ENCODE measurements at places on chromosomes 13 and 19. TPM values are rescaled to one million over a fixed set of nuclear protein-coding genes. Genes with fewer than 3 reads are reported as not detected.

GRCh38 chr19:2167896-2168618 is 4.3 kb downstream of the DOT1L start:
- no peak for DNase-seq

- DNase-seq = no peak
These were observed 76.7 kb downstream of the RASA3 start for GRCh38 chr13:114055766-114056165.

DNA sequence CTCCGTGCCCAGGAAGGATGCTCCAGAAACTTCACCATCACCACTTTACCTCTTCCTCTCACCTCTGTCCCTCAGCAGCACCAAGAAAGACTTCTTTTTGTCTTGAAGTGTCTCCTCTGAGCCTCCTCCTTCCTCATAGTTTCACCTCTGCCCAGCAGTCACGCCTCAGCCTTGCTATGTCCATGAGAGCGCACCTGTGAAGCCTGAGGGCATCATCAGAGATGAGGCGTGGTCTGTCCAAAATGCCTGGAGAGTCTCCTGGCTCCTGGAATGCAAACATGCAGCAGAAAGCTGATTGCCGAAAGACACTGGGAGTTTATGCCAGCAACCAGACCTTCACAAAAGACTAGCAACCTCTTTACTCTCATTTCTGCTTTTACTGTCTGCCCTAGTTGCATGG is 336.6 kb downstream of the TEX29 start:
- no peak for DNase-seq

DNA sequence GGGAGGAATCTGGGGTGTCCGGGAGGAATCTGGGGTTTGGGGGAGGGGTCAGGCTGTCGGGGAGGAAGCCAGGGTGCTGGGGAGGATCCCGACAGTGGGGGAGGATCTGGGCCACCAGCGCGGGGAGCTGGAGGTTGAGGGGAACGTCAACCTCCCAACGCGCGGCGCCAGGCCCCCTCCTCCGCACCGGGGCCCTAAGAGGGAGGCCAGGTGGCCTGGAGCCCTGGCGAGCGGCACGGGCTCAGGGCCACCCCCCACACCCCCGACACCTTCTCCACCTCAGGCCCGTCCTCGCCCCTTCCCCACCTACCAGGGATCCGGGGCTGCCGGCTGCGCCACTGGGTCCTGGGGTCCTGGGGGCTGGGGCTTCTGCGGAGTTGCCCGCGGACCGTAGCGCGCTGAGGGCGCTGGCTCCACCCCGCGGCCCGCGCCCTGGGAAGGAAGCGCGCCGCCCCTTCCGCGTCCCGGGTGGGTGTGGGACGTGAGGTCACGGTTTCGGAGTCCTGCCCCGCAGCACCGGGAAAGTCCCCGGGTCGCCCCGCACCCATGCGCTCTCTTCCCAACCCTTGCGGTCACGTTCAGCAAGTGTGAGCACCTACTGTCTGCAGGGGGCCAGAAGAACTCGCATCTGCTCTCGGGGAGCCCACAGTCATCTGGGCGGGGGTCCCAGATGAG is at the start of gene TICAM1:
TSS of gene TICAM1 (minus strand) at position 409 of the 675 bp plus-strand sequence. CDS start 13,335 bp downstream, outside the sequence.
- DNase-seq = no peak

DNA sequence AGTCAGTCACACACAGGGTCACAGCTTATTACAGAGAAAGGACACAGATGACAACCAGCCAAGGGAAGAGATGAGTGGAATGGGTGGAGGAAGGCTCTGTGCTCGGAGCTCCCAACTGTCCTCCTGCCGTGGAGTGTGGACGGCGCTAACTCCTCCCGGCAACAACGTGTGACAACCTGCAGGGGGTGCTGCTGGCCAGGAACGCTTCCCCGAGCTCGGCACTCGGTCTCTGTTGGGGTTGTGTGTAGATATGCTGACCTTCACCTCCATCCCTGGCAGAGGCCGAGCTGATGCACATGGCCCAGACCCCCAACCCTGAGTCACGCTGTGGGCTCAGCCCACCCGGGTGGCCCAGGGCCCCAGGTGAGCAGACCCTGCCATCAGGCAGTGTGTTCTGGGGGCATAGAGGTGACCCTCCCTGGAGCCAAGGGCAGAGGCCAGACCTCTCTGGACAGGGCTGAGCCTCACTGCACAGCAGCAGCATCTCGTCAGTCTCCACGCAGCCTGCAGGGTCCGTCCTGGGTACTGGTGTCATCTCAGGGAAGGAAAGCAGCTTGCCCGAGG is 14.1 kb downstream of the ZNF444 start:
- DNase-seq = no peak

DNA sequence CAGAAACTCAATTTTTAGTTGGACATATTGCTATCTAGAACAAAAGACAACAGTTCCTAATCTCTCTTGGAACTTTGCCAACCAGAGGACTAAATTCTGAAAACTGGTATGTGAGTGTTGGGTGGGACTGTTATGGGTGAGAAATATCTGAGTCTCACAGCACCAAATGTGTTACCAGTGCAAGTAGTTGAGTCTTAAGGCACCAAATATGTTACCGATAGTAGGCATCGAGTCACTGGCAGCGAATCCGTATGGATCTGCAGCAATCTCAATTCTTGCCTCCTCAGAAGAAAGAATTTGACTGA is 575.2 kb downstream of the DACH1 start:
- no peak for DNase-seq

DNA sequence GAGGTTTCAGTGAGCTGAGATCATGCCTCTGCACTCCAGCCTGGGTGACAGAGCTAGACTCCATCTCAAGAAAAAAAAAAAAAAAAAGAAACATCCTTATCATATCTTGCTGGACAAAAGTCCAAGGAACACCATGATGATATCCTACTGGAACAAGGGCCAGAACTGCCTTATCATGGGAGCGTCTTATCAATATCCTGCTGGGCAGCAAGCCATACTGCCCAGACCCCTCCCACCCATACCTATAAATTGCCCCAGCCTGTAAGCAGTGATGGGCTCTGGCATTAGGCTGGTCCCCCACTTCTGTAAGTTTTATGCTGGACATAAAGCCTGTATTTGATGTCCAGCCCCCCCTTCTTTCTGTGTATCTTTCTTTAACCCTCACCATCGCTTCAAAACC is 14.7 kb upstream of the FBXO27 start:
- DNase-seq = no peak

- DNase-seq = no peak
These were observed 90.5 kb downstream of the RNASEH2B start for GRCh38 chr13:51000061-51000460.

DNA sequence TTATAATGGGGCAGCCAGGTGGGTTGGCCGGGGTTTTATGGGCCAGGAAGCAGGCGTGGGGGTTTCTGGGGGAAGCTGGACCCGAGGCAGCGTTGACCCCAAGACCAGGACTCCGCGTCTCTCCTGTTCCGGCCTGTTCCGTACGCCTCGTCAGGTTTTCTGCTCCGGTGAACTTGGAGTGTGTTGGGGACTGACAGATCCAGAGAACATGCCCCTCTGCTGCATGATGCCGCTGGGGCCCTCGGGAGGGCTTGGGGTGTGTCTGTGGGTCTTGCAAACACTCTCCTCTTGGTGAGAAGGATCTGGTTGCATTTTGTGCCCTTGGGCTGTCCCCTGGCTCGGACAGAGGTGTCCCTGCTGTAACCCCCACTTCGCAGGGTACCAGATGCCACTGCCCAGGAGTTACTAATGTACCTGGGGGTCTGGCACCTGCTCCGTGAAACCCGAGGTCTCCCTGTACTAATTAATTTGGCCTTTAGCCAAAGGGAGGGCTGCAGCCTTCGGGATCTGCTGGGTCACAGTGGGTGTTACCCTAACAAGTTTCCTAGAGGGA is 15.6 kb downstream of the KDM4B start:
- no peak for DNase-seq

- no peak for DNase-seq
These were observed 7.2 kb downstream of the ABHD13 start for GRCh38 chr13:108225440-108225839.

GRCh38 chr13:76703621-76704288 is 182.4 kb downstream of the KCTD12 start:
- DNase-seq = no peak

DNA sequence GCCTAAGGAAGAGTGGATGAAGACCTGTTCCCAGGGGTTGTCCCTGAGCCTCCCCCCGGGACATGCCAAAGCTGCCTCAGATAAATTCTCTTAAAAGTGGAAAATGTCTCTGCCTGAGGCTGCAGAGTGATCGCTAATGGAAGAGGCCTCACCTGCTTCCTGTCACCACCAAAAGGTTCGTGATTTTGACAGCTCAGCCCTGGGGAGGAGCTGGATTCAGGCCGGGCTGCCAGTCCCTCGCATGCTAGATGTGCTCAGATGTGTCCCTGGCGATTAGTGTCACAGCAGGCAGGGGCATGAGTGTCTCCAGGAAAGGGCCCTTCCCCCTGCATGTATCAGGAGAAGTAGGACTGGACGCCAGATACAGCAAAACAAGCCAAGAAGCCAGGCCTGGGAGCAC is 626.5 kb downstream of the UQCRFS1 start:
- no peak for DNase-seq

The MYH14 gene
- polyA plus RNA-seq = 23.1 TPM

The CCDC169 gene
- polyA plus RNA-seq = 6.9 TPM

The ZNF274 gene
- polyA plus RNA-seq = 18.2 TPM

The FCER2 gene
- 0.14 TPM for polyA plus RNA-seq

The IL4I1 gene
- 3.2 TPM for polyA plus RNA-seq
